ENCODE measurements at places on chromosomes 7 and 10.

DNA sequence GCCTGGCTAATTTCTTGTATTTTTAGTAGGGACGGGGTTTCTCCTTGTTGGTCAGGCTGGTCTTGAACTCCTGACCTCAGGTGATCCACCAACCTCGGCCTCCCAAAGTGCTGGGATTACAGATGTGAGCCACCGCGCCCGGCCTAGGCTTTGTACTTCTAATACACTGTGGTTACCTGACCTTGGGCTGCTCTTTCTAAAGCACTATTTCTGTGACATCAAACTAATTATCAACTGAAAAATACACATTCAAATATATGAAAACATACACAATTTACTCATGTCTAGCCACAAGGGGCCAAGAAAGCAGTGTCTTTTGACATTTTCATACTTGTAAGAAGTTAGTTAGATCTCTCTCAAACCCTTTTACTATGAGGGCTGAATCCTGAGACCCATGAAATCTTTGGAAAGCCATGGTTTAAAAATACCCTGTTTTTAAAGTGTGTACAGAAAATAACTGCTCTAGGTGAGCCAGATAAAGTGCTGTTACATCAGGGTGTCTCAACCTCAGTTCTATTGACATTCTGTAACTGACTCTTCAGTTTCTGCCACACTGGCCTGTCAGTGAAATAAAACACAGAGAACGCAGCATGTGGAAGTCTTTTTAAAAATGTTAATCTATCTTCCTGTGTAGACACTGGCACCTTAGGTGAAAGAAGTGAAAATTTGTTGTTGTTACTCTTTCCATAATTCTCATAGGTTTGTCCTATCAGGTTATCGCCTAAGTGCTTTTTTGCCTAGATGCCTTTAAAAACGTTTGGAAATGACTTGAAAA is 58.8 kb downstream of the CREM start:
- no peak for DNase-seq

GRCh38 chr10:28094121-28094520 is 95.2 kb upstream of the ODAD2 start:
- no peak for DNase-seq

DNA sequence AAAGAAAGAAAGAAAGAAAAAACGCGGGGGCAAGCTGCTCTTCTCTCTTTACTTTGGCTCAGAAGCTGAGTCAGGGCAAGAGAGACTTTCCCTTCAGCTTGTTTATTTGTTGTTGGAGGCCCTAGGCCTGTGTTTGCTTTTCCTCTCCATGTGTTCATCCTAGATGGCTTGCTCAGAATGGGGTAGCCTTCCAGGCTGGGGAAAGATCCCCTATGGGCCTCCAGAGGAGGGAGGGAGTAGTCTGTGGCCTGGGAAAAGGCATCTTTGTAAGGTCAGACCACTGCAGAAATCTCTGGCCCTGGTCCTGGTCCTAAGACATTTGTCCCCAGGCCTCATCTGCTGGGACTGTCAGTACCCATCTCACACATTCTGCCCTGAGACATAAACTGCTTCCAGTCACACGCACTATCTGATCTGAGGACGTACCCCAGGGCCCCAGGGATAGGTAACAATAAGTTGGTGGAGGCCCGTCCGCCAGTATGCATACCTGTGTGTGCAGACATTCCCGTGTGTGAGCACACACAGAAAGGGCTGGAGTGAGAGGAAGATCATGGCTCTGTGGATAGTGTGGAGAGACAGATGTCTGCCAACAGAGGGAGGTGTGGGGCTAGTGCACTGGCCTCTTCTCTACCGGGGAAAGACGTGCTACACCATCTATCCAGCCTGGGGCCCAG is 4.9 kb upstream of the SCD start:
- peak; percentile 94 for DNase-seq

- DNase-seq = no peak
Measured at GRCh38 chr7:136168821-136169220, 191.7 kb upstream of the MTPN start.

GRCh38 chr10:122390271-122390670 is 15.8 kb downstream of the PLEKHA1 start:
- no peak for DNase-seq

All from A549 (cell line).